Stimulated activated CD4-positive, alpha-beta T cell treated with anti-CD3 and anti-CD28 coated beads, TNF-alpha, amount 100 ng/mL, for 4 hours (primary cell): ENCODE measurements at places on chromosomes 1 and 21.

DNA sequence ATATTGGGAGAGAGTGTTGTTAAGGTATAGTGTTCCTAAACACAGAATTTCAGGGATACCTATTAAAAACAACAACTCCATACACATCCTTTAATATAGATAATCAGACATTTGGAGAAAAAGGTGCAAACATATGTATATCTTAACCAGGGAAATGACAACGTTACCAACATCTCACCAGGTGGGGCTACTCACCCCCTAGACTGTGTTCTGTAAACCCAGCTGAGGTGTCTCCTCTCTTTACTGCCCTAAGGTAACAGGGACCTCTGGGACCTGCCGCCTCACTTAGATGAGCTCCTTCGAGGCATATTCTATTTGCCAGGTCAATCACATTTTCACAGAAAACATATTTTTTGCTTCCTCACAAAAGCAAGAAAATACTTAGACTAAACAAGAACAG is 13.4 kb downstream of the RRAGC start:
- DNase-seq = no peak

GRCh38 chr1:25724201-25724600 is 75.8 kb upstream of the SELENON start:
- DNase-seq = no peak

GRCh38 chr1:47579809-47580208 is 142.0 kb downstream of the FOXD2 start:
- DNase-seq = no peak

DNA sequence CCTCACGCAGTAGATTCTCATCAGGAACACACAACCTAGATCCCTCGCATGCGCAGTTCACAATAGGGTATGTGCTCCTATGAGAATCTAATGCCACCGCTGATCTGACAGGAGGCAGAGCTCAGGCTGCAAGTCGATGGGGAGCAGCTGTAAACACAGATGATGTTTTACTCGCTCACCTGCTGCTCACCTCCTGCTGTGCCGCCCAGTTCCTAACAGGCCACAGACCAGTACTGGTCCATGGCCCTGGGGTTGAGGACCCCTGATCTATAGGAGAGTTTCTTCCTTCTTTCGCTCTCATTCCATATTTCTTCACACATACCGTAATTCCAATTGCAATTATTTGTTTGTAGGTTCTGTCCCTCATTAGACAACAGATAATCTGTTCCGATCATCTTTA is 103.4 kb downstream of the CLEC20A start:
- no peak for DNase-seq

GRCh38 chr21:40678681-40679284 is 168.2 kb downstream of the DSCAM start:
- no peak for DNase-seq

DNA sequence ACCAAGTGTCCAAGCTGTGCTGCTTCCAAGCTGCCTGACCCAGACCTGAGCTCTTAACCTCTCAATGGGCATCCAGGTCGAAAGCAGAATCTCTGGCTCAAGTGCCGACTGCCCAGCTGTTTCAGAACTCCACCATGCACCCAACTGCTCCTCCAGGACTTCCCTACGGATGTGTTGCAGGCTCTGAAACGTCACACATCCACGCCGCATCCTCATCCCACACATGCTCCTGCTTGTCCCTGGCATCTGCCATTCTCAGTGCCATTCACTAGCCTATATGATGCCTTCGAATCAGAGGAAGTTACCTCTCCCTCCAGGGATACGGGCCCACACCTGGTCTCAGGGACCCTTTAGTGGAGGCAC is 11.2 kb downstream of the PDZK1IP1 start:
- no peak for DNase-seq

DNA sequence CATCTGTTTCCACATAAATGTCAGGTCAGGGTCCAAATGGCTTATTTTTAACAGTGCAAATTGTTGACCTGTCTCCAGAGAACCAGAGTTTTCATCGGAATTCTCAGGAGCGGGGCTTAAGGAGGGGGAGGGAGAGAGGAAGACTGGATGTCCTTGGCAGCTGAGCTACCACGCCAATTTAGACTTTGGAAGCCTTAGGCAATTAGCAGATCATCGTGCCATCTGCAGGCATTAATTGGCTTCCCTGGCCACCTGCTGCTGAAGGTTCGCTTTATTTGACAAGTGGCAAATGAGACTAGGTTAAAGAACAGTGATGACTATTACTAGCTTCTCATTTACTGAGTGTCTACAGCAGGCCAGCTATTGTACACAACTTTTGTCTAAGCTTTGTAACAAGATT is 43.7 kb downstream of the HLX start:
- no peak for DNase-seq

- no peak for DNase-seq
Observed at GRCh38 chr1:119882132-119883049, 13.9 kb downstream of the ADAM30 start.

DNA sequence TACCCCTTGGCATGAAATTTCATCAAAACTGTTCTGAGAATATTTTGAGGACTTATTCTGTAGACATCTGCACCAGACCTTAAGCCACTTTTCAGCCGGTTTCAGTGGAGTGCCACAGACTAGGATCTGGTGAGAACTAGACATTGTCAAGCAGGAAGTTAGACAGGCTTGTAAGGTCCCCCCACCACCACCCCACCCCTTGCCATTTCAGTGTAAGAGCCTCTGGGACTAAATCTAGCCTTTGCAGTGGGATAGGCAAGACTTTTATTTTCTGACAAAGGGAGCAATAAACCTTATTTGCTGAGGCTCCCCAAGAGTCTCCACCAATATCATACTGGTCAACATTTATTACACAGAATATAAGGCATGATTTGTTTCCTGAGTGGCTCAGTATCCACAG is 77.9 kb upstream of the EXO1 start:
- DNase-seq = no peak

- no peak for DNase-seq
Observed at GRCh38 chr1:157485793-157486192, 66.5 kb downstream of the FCRL5 start.

DNA sequence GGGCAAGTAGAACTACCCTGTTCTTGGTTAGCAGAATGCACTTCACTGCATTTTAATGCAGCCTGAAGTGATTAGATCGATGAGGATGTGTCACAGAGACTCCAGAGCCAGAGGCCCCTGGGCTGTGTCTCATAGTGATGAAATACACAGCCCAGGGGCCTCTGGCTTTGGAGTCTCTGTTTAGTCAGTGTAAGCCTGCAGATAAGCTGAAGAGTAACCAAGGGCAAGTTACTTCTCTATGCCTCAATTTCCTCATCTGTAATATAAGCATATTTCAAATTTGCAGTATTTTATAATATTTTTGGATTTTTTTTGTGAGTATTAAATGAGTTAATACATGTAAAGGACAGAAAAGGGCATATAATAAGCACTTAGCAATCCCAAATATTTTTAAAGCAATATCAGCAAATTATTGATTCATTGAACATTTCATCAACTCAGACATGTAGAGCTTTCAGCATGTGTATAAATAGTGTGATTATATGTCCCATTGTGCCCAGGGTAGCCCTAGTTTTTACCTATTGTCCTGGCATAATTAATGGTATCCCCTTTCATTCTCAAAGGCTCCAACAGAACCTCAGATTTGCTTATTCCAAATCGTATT is 23.6 kb upstream of the APOBEC4 start:
- no peak for DNase-seq

GRCh38 chr1:178337091-178337706 is 159.6 kb downstream of the CLEC20A start:
- DNase-seq = no peak

- no peak for DNase-seq
Observed at GRCh38 chr1:187891993-187892682, 1063.4 kb downstream of the PLA2G4A start.

GRCh38 chr1:161226320-161226711 is 456 bp downstream of the TOMM40L start:
- DNase-seq = no peak

GRCh38 chr21:17045214-17045853 is 467.5 kb upstream of the CXADR start:
- DNase-seq = no peak

GRCh38 chr1:9388335-9389180 is 95.9 kb downstream of the SPSB1 start:
- DNase-seq = no peak

DNA sequence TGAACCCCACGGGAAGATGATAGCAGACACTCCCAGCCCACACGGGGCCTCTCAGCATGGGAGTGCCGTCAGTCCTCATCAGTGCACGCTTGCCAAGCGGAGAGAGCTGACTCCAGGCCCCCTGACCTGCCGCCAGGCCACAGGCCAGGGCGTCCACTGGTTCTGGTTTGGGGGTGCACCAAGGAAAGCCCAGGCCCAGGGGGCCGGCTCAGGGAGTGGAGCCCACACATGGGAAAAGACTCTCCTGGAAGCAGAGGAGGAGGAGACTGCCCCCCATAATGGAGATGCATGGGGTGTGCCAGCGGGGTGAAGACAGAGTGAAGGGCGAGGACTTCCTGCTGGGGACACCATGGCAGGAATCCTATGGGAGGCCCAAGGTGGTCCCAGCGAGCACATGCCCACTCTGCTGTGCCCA is 6.4 kb downstream of the TRIM11 start:
- DNase-seq = no peak

GRCh38 chr1:116571215-116571919 is 541 bp upstream of the CD58 start:
- no peak for DNase-seq

DNA sequence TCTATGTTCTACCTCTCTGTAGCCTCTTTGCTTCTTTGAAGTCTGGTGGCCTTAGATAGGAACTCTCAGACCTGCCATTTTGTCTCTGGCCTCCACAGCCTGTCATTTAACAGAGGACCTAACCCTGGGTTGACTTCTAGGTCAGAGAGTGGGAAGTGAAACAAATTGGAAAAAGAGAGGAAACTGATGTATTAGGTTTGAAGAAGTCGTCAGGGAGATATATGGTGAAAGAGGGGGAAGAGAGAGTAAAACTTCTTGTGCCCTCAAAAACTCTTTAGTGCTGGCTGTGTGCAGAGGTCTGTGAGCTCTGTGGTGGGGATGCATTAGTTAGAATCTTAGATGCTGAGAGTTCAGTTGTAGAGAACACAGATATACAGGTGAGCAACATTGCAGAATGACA is 30.2 kb upstream of the CD1D start:
- DNase-seq = no peak

GRCh38 chr21:46229133-46229922 is 754 bp upstream of the LSS start:
- DNase-seq = no peak

- DNase-seq = no peak
Observed at GRCh38 chr1:173134800-173135199, 72.3 kb downstream of the TNFSF4 start.

DNA sequence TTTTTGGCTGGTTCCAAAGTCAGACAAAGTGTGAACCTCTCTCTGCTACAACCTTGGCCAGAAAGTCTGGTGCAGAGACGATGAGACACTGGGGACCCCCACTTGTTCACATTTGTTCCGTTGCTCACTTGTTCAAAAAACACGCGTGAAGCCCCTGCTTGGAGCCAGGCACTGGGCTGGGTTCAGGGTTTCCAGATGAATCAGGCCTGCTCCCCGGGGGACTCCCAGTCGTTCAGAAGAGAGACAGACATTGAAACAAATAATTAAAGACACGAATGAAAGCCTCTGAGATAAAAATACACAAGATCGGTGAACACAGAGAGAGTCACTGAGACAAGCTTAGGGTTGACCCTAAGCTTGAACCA is 101.5 kb upstream of the RUNX3 start:
- no peak for DNase-seq

DNA sequence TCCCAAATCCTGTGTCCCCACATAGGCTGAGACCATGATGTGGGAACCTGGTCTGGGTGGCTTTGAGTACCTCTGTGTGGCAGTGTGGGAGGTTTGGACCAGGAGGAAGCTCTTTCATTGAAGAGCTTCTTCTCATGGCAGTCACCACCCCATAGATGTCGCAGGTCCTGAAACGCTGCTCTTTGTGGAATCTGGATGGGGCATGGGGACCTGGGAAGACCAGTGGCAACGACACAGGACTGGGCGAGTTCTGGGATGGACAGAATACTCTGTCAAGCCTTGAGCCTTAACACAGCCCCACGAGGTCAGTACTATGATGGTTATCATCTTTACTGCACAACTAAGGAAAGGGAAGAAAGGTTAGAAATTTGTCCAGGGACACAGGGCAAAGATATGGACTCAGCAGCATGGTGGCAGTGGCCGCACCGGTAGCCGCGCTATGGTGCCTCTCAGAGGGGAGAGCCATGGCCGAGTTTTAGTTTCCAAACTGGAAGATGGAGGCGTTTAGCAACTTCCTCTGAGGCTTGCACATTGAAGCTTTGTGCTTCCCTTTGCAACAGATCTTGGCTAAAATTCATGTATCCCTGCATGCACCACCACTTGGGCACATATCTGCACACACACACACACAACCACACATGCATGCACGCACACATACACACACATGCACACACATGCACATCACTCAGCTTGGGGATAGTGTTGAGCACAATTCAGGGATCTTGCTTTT is 117.7 kb upstream of the C1orf174 start:
- DNase-seq = no peak

GRCh38 chr1:43058545-43059360 is 100.1 kb upstream of the SLC2A1 start:
- no peak for DNase-seq

- DNase-seq = no peak
Observed at GRCh38 chr1:110771245-110772022, 96.7 kb upstream of the KCNA3 start.

GRCh38 chr1:17045150-17045549 is 8.7 kb downstream of the SDHB start:
- no peak for DNase-seq

GRCh38 chr21:34800797-34801518 is 132.2 kb downstream of the CLIC6 start:
- no peak for DNase-seq

- no peak for DNase-seq
Observed at GRCh38 chr1:159902541-159902940, 2.6 kb upstream of the CFAP45 start.

DNA sequence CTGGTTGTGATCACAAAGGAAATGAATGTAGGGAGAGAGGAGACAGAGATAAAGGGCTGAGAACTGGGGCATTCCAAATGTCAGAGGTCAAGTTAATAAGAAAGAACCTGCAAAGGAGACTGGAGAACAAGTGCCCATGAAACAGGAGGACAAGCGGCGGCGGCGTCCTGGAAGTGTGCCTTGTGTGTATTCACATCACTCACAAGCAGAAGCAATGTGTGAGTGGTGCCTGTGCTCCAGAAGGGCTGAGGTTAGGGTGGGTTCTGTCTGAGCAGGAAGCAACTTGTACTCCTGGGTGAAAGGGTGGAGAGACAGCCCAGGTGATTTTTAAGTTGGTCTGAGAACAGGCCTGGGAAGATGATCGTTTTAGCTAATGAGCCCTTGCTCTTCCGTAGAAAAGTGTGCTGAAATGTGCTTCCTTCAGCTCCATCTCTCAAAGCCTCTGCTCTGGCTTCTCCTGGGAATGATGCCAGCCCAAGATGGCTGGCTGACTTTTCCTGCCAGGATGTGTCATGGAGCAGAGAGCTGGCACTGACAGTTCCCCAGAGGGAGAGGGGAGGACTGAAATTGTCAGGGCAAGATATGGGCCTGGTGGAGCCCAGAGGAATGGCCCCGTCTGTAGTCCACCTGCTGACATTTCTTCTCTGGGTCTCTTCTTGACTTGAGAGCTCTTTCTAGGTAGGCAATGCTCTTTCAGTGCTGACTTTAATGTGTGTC is 25.1 kb upstream of the PLEKHA6 start:
- no peak for DNase-seq
